ENCODE measurements at places on chromosomes 7 and 10. TPM values are rescaled to one million over a fixed set of nuclear protein-coding genes. Genes with fewer than 3 reads are reported as not detected.

The FAM20C gene
- 27.9 TPM for total RNA-seq

The BUB3 gene
- 97.7 TPM for total RNA-seq

The MSMB gene
- not detected for total RNA-seq

The ASB13 gene
- 14.3 TPM for total RNA-seq

The NUDCD3 gene
- total RNA-seq, result 120 TPM

The GPR141 gene
- total RNA-seq, result 0.22 TPM

The TAC1 gene
- 14.3 TPM for total RNA-seq

The TMEM213 gene
- total RNA-seq, result not detected

The SNX10 gene
- 92.3 TPM for total RNA-seq

The DNAJC30 gene
- 6.6 TPM for total RNA-seq

The AGR2 gene
- 3.0 TPM for total RNA-seq

The NODAL gene
- total RNA-seq, result 2.1 TPM

The SPDYE8 gene
- not detected for total RNA-seq

The HSPB1 gene
- 55.2 TPM for total RNA-seq

The ARHGAP22 gene
- total RNA-seq, result 6.2 TPM

The UFSP1 gene
- 4.2 TPM for total RNA-seq

The OPN4 gene
- not detected for total RNA-seq

The HIPK2 gene
- 52.6 TPM for total RNA-seq

The AGAP4 gene
- total RNA-seq, result 15.6 TPM

The ELOVL3 gene
- total RNA-seq, result 0.50 TPM

The FKBP6 gene
- 0.11 TPM for total RNA-seq

The ELFN1 gene
- 7.8 TPM for total RNA-seq

The SPDYE3 gene
- not detected for total RNA-seq

The ARHGEF35 gene
- total RNA-seq, result 2.0 TPM

The HOXA2 gene
- total RNA-seq, result 8.1 TPM

The HOGA1 gene
- 3.1 TPM for total RNA-seq

The SORCS3 gene
- 15.7 TPM for total RNA-seq

The RPEL1 gene
- total RNA-seq, result not detected

The MOGAT3 gene
- total RNA-seq, result not detected

The GRID2IP gene
- total RNA-seq, result 0.30 TPM

The TWNK gene
- 6.5 TPM for total RNA-seq

The MYOZ1 gene
- 4.2 TPM for total RNA-seq

The ENKUR gene
- total RNA-seq, result 10.5 TPM

The OR2A1 gene
- total RNA-seq, result 0.50 TPM

The GIMAP4 gene
- 21.5 TPM for total RNA-seq

The PTPN20 gene
- total RNA-seq, result 7.4 TPM

The SPDYE2 gene
- not detected for total RNA-seq

The PTEN gene
- 217 TPM for total RNA-seq

The LRCH4 gene
- 9.6 TPM for total RNA-seq

The PIK3AP1 gene
- 4.3 TPM for total RNA-seq

The CALCR gene
- total RNA-seq, result 2.4 TPM

The ZNF365 gene
- total RNA-seq, result 11.6 TPM

The ELMO1 gene
- total RNA-seq, result 29.2 TPM

The OR2A42 gene
- 0.06 TPM for total RNA-seq

The AKR1D1 gene
- total RNA-seq, result not detected

The PLEKHS1 gene
- not detected for total RNA-seq

The TMEM225B gene
- total RNA-seq, result 0.20 TPM

The THSD7A gene
- total RNA-seq, result 50.5 TPM

All from spinal cord (tissue), 10 donors.